T-helper 17 cell (primary cell): ENCODE measurements at places on chromosomes 2 and 18. TPM values are rescaled to one million over a fixed set of nuclear protein-coding genes. Genes with fewer than 3 reads are reported as not detected.

The SCN9A gene
- total RNA-seq: not detected

The DDX1 gene
- 35.0 TPM for total RNA-seq

GRCh38 chr2:27095745-27096651, 9.4 kb downstream of the KHK start:
- peaks cover 2% of the 10 kb centered on the region for H3K4me1 ChIP-seq
- H3K4me3 ChIP-seq: no peak overlapping the region
- no peaks in the 10 kb centered on the region for H3K36me3 ChIP-seq
- no peaks in the 10 kb centered on the region for H3K27me3 ChIP-seq
- peak overlapping the region; percentile 11 for H3K27ac ChIP-seq

DNA sequence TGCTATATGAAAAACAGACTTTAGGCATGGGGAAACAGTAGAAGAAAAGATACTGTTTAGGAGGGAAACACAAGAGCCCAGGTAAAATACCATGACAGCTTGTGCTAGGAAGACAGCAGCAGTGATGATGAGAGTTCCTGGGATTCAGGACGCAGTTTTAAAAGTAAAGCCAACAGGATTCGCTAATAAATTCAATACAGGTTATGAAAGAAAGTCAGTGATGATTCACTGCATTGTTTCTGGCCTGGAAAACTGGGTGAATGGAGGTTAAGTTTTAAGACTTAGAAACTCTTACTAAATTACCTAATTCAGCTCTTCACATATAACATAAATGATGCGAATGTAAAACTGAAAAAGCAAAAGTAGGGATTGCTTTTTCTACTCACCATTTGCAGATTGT, 27.9 kb upstream of the RNU4ATAC start:
- H3K36me3 ChIP-seq: peaks cover 9% of the 10 kb centered on the region
- H3K27ac ChIP-seq: no peak overlapping the region
- H3K27me3 ChIP-seq: no peaks in the 10 kb centered on the region
- H3K4me3 ChIP-seq: no peak overlapping the region
- H3K4me1 ChIP-seq: peaks cover 10% of the 10 kb centered on the region

DNA sequence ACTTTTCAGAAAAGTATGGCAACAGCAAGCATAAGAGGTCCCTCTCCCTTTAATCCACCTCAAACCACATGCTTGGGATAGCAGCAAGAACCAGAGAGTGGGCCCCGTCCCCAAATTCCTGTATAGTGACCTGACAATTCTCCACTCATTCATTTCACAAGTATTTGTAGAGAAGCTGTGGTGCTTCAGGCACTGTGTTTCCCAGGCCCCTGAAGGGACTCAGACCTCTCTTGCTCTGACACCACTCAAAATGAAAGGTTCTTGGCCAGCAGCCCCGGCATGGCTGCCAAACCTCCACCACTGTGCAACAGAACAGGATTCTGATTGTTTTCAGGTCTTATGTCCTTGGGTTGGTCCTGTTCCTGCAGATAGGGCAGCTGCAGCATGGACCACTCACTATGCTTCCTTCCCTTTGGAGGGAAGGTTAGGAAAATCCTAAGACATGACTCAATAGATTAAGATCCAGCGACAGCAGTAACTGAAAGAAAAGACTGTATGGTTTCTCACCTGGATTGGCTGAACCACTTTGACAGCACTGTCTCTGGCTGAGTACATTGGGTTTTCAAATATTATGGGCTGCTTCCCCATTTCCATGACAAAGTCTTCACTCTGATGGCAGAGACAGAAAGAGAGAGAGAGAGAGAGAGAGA, 67.6 kb downstream of the DHRS9 start:
- no peak overlapping the region for H3K27ac ChIP-seq
- H3K4me3 ChIP-seq: no peak overlapping the region
- no peak for DNase-seq
